CD4-positive, alpha-beta T cell treated with Interleukin-15 for 1 hour (primary cell): ENCODE measurements at places on chromosomes 7 and 10.
A peak's percentile ranks its signal among the peaks of the same experiment; 100 is the strongest.

DNA sequence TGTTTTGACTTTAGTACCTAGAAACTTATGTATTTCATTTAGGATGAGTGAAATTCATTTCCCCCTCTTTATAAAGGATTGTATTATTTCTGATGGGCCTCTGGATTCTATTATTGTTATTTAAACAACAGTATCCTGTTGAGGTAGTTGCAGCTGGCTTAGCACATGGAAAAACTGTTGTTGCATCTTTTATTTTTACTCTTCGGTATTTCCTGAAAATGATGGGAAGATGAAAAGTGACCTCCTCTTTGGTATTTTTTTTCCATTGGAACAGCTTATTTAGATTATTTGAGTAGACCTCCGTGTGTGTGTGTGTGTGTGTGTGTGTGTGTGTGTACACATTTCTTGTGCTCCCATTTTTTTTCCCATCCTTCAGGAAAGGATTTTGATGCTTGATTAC lies 129.8 kb downstream of the PRKG1 start:
- DNase-seq = no peak

DNA sequence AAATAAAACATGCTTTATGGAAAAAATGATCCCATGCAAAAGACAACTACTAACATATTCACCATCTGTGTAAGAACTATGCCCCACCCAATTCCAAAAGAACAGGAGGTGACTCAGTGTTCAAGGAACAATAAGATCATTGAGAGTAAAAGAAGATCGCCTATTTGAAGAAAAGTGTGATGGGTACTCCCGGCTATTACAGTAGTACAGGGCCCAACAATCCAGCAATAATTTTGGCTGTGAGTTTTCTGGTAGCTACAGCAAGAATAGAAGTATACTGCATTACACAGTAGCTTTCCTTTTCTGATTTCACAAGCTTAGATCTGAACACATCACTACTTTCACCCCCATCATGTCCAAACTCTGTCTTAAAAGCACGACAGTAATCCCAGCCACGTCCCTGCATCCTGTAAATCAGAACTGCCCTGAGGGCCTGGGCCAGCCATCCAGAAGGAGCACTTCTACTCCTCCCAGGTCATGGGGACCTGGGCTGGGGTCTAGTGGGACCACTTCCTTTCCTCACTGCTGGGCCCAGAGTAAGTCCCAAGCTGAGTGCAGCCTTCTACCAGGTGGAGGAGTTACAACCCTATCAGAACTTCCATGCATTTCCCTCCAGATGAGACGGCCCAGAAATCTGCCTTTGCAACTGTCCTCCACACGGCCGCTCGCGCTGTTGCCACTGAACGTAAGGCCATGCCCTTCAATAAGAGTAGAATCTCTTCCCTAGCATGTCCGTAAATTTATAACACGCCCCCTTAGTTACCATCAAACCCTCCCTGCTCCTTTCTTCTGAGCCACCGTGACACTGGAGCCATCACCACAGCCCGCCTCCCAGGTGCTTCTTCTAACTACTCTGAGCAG lies 7.9 kb downstream of the ESYT2 start:
- no peak for DNase-seq

DNA sequence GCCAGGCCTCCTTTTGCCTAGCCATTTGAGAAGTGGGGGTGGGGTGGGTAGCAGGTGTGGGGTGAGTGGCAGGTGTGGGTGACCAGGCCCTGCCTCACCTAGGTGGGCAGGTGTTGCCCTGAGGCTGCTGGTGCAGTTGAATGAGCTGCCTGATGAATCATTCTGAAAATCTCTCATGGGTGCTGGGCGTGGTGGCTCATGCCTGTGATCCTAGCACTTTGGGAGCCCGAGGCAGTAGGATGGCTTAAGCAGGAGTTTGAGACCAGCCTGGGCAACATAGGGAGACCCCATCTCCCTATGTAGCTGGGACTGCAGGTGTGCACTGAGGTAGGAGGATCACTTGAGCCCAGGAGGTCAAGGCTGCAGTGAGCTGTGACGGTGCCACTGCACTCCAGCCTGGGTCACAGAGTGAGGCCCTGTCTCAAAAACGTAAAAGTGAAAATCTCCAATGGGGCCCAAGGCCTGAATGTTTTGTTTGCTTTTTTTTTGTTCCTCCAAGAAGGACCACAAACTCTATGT lies 17.7 kb downstream of the TSPAN14 start:
- no peak for DNase-seq

DNA sequence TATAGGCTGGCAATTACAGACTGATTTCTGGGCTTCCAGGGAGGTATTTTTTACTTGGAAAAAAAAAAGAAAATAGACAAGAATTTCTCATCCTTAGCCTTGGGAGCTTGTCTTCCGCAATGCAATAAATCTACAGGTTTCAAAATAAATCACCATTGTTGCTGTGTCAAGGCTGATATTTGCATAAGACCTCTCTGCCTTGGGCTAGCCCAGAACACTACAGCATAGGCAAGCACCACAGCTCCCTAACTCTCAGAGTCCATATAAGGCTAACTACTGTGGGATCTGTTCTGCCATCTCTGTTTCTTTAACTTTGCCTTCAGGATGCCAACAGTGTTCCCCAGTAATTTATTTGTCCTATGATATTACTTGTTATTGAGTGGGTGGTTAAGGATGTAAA lies 64.4 kb downstream of the ZWINT start:
- DNase-seq = no peak

DNA sequence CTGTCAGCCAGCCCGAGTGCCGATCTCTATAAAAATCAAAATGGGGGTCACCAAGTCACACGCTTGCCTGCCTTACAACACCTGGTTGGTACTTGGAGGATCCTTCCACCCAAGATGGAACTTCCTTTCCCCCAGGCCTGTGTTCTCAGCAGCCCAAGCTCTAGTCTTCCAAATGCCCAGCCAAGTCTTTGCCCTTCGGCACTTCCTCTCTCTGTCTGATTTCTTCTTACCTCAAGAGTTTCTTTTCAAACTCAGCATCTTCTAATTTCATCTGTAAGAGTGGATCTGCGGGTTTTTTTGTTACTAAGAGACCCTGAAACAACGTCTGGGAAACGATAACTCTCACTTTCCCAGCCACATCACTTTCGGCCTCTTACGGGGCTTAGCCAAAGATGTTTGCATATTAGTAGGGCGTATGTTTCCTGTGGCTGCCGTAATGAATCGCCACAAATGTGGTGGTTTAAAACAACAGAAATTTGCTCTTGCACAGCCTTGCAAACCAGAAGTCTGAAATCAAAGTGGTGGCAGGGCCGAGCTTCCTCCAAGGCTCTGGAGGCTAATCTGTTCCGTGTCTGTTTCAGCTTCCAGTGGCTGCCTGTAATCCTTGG lies 219.9 kb downstream of the TCF7L2 start:
- DNase-seq = peak; percentile 40

DNA sequence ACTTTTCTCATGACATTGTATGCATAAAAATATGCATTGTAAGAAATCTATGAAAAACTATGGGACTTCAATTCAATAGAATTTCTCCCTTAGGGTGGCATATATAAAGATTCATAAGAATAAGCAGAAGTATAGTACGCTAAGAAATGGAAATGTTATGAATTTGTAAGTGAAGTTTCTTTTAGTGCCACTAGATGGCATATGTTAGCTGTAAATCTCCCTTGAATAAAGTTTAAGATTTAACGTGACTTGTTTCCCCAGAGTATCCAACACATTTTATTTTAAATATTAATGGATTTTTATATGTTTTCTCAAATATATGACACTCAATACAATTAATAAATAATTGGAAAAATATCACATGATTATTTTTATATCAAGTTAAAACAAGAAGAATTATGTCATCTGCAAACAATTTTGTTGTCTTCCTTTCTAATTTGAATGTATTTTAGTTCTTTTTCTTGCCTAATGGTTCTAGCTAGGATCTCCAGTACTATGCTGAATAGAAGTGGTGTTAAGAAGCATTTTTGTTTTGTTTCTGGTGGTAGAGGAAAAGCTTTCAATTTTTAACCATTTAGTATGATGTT lies 287.2 kb downstream of the HGF start:
- no peak for DNase-seq

DNA sequence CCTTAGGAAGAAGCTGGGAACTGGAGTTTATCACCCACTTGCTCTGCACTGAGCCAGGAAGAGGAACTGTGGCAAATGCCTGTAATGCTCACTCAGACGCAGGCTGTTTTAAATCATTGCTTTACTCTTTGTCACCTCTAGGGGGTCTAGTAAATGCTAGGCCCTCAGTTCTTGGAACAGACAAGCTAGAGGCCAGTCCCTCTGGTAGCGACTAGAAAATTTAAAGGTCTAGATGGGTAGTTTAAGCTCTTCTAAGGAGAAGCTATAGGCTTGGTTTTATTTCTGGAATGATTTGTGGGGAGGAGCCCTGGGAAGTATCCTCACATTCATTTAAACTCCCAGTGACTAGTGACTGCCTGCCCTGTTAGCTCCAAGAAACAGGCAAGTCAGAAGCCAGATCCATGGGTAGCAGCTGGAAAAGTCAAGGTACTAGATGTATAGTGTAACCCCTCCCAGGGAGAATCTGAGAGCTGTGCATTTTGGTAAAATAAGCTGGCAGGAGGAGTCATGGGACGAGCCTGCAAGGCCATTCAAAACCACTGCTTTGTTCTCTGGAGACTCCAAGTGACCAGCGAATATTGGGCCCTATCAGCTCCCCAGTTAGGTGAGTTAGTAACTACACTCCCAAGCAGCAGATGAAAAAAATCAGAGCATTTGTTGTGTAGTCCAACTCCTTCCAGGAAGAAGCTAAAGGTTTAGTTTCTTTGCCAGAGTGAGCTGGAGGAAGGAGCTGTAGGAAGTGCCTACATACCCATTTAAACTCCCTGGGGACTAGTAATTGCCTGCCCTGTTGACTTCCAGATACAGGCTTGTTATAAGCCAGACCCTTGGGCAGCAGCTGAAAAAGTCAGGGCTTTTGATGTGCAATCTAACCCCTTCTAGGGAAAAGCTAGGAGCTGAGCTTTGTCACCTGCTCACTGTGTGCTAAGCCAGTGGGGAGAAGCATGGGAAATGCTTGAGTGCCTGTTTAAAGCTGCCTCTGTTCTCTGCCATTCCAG lies 68.9 kb downstream of the DYNC1I1 start:
- no peak for DNase-seq

DNA sequence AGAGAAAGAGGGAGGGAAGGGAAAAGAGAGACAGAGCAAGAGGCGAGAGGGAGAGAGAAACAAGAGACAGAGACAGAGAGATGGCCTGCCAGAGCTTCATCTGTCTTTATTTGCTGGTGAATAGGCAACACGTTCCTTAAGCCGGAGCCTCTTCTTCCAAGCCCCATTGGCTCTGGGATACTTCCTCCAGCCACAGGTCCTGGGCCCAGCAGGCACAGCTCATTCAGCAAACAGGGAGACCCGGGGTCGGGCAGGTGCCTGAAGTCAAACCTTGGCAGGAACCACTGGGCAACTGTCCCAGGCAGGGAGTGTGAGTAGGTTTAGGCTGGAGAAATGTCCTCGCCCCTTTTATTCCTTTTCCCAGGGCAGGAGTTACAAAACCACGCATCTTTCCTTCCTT lies 68.2 kb downstream of the MYL10 start:
- peak; percentile 7 for DNase-seq

DNA sequence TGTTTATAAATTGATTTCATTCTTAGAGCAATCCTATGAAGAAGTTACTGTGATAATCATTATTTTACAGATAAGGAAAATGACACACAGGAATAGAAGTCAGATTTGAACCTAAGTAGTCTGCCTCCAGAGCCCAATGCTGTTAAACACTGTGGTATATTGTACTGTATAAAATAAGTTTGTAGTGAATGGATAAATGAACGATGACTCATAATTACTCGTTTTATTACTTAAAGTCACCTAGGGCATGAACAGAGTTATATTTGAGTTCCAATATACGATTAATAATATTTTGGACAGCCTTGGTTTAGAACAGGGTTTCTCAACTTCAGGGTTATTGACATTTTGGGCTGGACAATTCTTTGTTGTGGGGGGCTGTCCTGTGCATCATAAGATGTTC lies 7.8 kb upstream of the BTRC start:
- DNase-seq = no peak

- DNase-seq = no peak
Measured at GRCh38 chr7:155477476-155477875, 19.5 kb downstream of the EN2 start.

GRCh38 chr10:24575481-24576002 lies 148.1 kb downstream of the ARHGAP21 start:
- no peak for DNase-seq

- no peak for DNase-seq
Measured at GRCh38 chr10:128871671-128872231, 595.3 kb upstream of the MGMT start.

DNA sequence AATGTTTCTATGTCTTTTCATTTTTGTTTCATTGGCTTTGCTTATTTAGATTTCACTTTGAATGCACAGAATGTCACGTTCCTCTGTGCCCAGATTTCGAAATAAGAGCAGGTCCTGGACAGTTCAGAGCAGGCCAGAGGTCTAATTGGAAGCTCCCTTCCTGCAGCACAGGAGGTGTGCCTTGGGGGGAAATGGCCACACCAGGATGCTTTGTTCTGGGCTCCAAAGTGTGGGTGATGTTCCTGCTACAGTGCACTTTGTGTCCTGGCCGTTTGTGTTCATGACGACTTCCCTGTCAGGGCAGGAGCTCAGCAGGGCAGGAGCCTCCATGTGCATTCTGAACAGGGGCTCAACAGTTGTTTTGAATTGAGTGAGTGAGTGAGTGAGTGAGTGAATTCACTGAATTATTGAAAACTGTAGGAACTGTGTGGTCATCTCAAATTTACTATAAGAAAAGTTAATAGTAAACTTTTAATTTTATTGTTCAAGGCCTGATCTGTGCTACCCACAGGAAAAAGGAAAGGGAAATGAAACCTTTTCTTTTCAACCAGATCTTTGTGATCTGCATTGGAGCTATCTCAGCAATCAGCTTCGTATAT lies 109.5 kb upstream of the GJD4 start:
- DNase-seq = no peak

DNA sequence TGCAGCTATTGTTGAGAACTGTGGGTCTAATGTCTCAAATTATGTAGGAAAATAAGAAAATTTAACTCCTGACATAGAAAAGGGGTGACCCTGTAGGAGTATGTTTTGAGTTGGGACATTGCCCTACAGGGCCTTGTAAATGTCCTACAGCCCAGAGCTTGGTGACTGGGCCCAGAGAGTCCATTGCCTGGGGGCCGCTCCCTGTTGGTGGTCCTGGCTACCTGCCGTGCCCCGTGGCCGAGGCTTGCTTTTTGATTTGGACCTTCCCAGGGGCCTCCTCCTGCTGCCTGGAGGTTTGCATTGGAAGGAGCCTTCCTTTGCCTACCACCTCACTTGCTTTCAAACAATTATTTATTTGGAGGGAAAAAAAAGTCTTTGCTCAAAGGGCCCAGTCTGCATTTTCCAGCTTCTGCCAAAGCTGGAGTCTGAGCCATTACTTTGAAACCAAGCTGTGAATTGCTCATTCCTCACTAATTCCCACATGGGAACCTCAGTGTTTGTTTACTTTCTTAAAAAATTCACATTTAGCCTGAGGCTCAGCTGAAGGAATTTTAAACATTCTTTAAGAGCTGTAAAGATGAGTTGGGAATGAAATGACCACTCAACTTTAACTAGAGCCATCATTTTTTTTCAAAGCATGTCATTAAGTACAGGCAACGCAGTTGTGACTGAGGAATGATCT lies 355.0 kb downstream of the GLRX3 start:
- no peak for DNase-seq
